ENCODE measurements at places on chromosomes 6 and 20. TPM values are rescaled to one million over a fixed set of nuclear protein-coding genes. Genes with fewer than 3 reads are reported as not detected.

DNA sequence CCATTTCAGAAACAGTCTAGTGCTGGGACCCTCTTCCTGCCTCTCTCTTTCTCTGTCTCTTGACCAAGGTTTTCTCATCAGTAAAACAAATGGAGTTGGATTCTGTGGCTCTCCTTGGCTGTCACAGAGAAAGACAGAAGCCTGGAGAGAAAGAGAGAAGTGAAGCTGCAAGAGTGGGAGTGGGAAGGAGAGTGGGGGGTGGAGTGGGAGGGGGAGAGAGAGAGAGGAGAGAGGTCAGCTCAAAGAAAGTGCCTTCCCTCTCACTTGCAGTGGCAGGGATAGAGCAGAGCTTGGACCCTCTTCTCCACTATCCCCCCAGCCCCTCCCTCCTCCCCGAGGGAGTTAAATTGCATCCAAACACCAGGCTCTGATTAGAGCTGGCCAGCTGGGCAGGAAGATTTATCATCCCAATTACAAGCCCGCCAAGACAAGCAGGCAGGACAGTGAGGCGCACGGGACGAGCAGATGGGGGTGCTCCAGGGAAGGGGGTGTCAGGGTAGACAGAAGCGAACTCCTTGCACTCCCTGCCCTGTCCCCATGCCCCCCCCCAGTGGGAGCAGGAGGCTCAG is 74.3 kb downstream of the CD40 start:
- no peak overlapping the region for H3K4me3 ChIP-seq
- no peak overlapping the region for H3K27ac ChIP-seq
- H3K27me3 ChIP-seq, result peaks cover 42% of the 10 kb centered on the region

FNDC11 gene
- 0.86 TPM for total RNA-seq

GRCh38 chr20:35963878-35964277 is 4.5 kb upstream of the CNBD2 start:
- peaks cover 2% of the 10 kb centered on the region for H3K27me3 ChIP-seq
- DNase-seq, result no peak
- H3K4me1 ChIP-seq, result peaks cover 6% of the 10 kb centered on the region
- H3K4me3 ChIP-seq, result no peak overlapping the region
- no peak overlapping the region for H3K27ac ChIP-seq

VPS52 gene
- 69.6 TPM for total RNA-seq

PAX1 gene
- total RNA-seq, result not detected

LY6G6D gene
- total RNA-seq, result 0.67 TPM

DNA sequence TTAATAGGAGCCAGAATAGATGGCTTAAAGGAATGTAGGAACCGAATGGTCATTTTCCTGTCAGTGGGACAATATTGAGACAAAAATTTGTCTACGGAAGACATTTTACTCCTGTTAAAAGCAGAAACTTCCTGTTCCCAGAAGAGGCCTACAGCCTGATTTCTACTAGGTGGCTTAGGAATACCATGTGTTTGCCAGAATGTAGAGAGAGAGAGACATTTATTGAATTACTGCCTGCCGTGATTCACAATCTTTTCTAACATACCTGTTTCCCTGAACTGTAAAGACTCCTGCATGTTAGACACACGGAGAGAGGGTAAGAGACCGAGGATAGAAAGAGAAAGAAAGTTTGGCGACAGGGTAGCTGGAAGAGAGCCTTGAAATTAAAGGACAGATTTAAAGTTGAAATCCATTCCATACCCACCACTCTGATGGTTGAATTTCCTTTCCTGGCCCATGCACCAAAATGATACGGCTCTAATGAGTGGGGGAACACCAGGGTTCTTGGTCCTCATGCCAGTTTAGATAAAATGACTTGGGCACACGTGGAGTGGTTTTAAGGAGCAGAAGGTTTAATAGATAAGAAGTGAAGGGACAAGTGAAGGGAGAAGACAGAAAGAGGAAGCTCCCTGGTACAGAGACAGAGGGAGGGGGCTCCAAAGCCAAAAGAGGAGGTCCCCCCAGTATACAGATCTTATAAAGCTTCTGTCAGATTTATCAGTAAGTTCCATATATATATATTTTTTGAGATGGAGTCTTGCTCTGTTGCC is 22.5 kb downstream of the NCOA3 start:
- H3K36me3 ChIP-seq, result peaks cover 47% of the 10 kb centered on the region
- no peaks in the 10 kb centered on the region for H3K27me3 ChIP-seq
- no peak overlapping the region for H3K4me3 ChIP-seq
- peaks cover 5% of the 10 kb centered on the region for H3K4me1 ChIP-seq

- H3K27me3 ChIP-seq, result peaks cover 53% of the 10 kb centered on the region
- no peak for DNase-seq
Measured at GRCh38 chr20:2006452-2007361, 12.8 kb upstream of the PDYN start.

Data from mesothelial cell of epicardium (in vitro differentiated cells).